HCT116 (cell line): ENCODE measurements at places on chromosomes 3 and 15.

GRCh38 chr3:128548426-128549282 is 55.7 kb upstream of the GATA2 start:
- no peak overlapping the region for H3K4me3 ChIP-seq
- H3K27me3 ChIP-seq, result no peaks in the 10 kb centered on the region
- H3K36me3 ChIP-seq, result no peaks in the 10 kb centered on the region
- H3K27ac ChIP-seq, result no peak overlapping the region
- H3K4me1 ChIP-seq, result 0 out of 2 replicates have a peak, but pooled peaks cover 3% of the 10 kb centered on the region
- no peak for DNase-seq

DNA sequence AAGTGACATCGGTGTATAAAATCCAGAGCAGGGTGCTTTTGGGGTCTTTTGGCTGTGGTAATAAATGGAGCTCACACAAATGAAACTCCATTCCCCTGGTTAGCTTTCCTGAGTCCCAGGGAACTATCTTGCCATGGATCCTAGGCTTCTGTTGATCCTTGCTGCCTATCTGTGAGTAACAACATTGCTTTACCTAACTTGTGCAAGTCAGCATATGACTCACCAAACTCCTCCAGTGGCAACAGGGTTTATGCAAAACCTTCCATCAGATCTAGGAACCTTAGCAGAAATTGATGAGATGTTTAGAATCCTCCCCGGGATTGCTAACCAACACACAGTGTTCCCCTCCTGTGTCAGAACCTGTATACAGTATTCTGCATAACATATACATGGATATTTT is 105.4 kb downstream of the SCAPER start:
- H3K4me1 ChIP-seq, result no peaks in the 10 kb centered on the region
- no peaks in the 10 kb centered on the region for H3K27me3 ChIP-seq
- H3K27ac ChIP-seq, result no peak overlapping the region
- no peaks in the 10 kb centered on the region for H3K36me3 ChIP-seq
- no peak overlapping the region for H3K4me3 ChIP-seq
- no peak for DNase-seq

GRCh38 chr3:159609625-159610024 is 379.0 kb upstream of the IL12A start:
- H3K27me3 ChIP-seq, result no peaks in the 10 kb centered on the region
- no peak overlapping the region for H3K4me3 ChIP-seq
- H3K27ac ChIP-seq, result no peak overlapping the region
- no peaks in the 10 kb centered on the region for H3K4me1 ChIP-seq

DNA sequence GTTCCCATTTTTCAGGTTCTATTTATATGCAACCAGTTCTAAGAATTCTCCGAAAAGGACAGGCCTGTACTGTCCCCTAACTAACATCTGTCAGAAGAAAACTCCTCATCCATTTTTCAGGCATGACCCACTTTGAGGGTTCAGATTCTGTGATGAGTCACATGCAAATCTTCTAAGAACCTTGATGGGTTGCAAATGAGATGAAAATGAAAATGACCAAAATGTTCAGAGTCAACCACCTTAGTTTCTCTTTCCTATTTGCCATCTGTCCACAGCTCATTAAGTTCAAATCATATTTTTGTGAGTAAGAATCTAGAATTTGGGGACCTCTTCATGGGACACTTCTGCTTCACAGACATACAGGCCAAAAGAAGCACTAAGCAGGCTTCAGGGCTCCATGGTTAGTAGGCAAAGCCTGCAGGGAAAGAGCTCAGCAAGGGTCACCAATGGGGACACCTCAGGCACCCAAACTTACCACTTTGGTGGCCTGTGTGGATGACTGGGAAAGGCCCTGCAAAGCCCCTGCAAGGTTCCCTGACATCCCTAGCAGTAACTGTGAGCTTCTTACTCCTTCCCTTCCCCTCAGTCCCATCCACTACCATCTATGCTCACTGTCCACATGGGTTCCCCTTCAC is 122.0 kb downstream of the WDR76 start:
- H3K4me1 ChIP-seq, result no peaks in the 10 kb centered on the region
- no peak overlapping the region for H3K4me3 ChIP-seq

DNA sequence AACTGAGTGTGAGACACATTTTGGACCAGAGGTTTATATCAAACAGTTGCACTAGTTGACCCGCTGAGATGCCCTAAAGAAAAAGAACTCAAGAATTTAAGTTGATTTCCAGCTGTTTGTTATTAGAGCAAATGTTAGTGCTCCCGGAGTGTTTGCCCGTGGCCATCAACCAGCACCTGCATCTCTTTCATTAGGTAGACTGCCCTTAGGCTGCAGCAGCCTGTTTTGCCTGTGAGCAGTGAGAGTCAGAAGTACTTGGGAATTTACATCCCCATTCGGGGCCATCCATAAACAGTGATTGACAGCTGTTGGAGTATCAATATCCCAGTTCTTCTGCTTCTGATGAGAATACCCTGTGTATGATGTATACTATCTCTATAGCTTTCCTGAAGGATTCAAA is 492.6 kb downstream of the RBMS3 start:
- DNase-seq, result no peak
- no peak overlapping the region for H3K4me3 ChIP-seq
- no peak overlapping the region for H3K27ac ChIP-seq
- H3K27me3 ChIP-seq, result no peaks in the 10 kb centered on the region
- no peaks in the 10 kb centered on the region for H3K36me3 ChIP-seq

GRCh38 chr15:39642011-39642640 is 61.2 kb downstream of the THBS1 start:
- no peak overlapping the region for H3K27ac ChIP-seq
- no peaks in the 10 kb centered on the region for H3K27me3 ChIP-seq
- DNase-seq, result no peak
- peaks cover 16% of the 10 kb centered on the region for H3K4me1 ChIP-seq

DNA sequence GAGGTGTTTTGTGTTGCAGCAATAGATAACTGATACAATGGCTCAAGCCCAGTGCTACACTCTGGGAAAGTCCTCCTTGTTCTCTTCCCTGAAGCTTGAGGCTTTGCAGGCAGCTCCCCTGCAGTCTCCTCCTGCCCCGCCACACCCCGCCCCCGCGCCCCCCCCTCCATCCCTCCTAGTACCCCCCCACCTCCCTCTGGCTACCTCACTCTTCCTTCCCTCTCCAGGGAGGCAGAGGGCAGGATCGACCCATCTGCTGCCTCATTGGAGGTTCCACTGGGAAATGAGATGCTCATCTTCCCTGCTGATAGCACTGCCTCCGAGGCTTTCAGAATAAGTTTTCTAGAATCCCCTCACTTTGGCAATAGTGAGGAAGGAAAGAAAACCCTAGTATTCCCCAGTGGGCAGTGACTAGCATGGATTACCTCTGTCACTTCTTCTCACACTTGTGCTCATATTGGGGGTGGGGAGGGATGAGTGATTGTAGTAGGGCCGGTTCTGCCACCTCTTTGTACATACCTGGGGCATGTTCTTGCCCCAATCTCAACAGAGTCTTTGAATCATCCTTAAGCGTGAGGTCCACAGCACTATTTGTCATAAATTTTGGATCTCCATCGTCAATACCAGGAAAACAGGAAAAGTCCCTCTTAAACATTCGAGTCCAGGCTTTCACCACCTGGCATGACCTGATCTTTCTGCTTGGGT is 16.3 kb upstream of the RAB7A start:
- no peaks in the 10 kb centered on the region for H3K4me1 ChIP-seq
- no peak overlapping the region for H3K27ac ChIP-seq
- no peak overlapping the region for H3K4me3 ChIP-seq
- no peaks in the 10 kb centered on the region for H3K36me3 ChIP-seq
- no peak for DNase-seq

GRCh38 chr3:68666429-68667136 is 265.8 kb downstream of the TAFA4 start:
- H3K27ac ChIP-seq, result no peak overlapping the region
- no peaks in the 10 kb centered on the region for H3K4me1 ChIP-seq

DNA sequence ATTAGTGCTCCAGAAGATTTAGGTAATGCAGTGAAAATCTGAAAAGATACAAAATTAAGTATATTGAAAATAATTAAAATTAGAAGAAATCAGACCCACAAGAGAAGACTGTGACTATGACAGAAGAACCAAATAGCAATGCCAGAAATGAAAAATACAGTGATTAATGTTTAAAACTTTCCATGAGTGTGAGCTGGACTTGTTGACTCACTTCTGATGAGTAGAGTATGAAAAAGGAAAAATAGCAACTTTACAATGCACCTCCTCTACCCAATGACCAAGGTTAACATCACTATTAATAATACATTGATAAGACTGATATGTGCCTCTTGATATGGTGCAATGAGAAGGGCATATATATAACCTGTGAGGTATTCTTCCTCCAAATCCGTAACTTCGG is 39.3 kb upstream of the SLC22A13 start:
- H3K36me3 ChIP-seq, result peaks cover 16% of the 10 kb centered on the region
- H3K27me3 ChIP-seq, result no peaks in the 10 kb centered on the region
- H3K4me3 ChIP-seq, result no peak overlapping the region
- H3K4me1 ChIP-seq, result no peaks in the 10 kb centered on the region

GRCh38 chr15:47876986-47877385 is 159.7 kb downstream of the SEMA6D start:
- no peaks in the 10 kb centered on the region for H3K4me1 ChIP-seq
- no peak overlapping the region for H3K27ac ChIP-seq
- no peak overlapping the region for H3K4me3 ChIP-seq
- no peaks in the 10 kb centered on the region for H3K27me3 ChIP-seq
- H3K36me3 ChIP-seq, result no peaks in the 10 kb centered on the region

- no peak overlapping the region for H3K4me3 ChIP-seq
- peaks cover 19% of the 10 kb centered on the region; the same call in 1 of the 2 replicates for H3K4me1 ChIP-seq
- no peaks in the 10 kb centered on the region for H3K27me3 ChIP-seq
- H3K36me3 ChIP-seq, result no peaks in the 10 kb centered on the region
- no peak overlapping the region for H3K27ac ChIP-seq
- no peak for DNase-seq
These were observed 2.0 kb upstream of the CEMIP start for GRCh38 chr15:80777137-80777536.

DNA sequence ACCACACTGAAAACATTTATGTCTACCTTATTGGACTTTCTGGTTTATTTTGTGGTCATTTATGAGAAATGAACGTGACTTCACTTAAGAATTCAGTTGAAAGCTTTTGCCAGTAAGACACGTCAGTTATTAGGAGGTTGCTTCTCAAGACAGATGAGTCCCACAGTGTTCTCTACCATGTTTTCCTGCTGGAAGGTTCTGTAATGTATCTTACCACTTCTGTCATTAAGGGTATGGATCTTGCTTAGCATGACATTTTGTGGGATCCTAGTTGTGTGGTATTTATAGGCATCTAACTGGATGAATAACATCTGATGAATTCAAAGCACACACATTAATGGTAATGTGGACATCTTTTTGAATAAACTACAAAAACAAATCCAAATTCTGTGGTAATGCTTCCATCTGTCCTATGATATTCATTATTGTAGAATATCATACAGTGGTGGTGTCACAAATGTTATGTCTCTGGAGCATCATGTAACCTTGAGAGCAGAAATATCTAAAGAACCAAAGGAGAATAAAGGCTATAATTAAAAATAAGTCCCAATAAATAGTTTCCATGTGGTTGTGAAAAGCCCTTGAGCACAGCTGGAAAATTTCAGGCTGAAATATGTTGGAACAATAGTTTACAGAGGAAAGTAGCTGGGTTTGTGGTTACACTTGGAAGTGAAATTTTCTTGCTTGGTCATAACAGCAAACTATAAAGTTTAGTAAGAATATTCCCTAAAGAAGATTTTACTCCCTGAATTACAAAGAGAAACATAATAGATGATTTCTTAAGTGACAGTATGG is 61.5 kb downstream of the C3orf38 start:
- no peak for DNase-seq
- H3K4me1 ChIP-seq, result no peaks in the 10 kb centered on the region
- H3K4me3 ChIP-seq, result no peak overlapping the region
- no peaks in the 10 kb centered on the region for H3K27me3 ChIP-seq

DNA sequence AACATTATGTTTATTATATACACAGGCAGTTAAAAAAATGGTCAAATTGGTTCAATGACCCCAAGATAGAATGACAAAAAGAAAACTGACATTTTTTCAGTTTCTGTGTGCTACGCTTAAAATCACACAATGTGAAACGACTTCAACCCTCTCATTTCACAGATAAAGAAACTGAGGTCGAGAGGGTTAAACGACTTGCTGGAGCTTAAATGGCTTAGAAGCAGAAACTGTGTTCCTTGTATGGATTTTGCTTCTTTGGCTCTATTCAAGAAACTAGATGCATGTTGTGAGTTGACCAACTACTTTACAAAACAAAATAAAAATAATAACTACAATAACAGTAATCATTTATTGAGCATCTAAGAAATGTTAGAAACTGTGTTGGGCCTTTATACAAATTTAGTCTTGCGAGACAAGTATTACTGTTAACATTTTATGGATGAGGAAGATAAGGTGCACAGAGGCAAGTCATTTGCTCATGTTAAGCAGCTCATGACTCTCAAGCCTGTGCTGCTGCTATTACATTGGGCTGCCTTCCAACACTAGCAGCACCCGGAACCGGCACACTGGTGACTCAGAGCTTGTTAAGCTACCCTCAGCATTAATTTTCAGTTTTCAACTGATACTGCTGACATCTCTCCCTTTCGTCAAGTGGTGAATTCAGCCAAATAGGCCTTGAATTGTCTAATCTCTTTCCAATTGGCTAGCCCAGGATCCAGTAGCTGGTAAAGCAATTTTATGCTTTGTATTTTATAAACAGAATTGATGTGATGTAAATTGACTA is 487.6 kb downstream of the NAALADL2 start:
- peaks cover 13% of the 10 kb centered on the region for H3K4me1 ChIP-seq
- H3K36me3 ChIP-seq, result no peaks in the 10 kb centered on the region
- H3K27me3 ChIP-seq, result no peaks in the 10 kb centered on the region
- H3K4me3 ChIP-seq, result no peak overlapping the region

DNA sequence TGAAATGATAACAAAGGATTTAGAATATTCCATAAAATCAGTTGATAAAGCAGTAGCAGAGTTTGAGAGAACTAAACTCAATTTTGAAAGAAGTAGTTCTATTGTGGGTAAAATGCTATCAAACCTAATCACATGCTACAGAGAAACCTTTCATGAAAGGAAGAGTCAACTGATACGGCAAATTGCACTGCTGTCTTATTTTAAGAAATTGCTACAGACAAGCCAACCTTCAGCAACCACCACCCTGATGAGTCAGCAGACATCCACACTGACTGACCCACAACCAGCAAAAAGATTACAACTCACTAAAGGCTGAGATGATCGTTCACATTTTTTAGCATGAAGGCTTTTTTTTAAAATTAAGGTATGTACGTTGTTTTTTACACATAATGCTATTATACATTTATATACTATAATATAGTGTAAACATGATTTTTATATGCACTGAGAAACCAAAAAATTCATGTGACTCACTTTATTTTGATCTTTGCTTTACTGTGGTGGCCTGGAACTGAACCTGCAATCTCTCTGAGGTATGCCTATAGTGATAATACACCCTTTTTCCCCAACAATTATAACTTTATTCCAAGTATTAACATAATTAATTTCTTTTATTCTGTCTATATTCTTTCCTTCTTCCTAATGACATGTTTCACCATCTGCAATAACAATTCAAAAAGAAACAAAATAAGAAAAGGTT is 109.9 kb downstream of the TBC1D5 start:
- H3K36me3 ChIP-seq, result no peaks in the 10 kb centered on the region
- H3K27ac ChIP-seq, result no peak overlapping the region; the same call in 1 of the 2 replicates
- H3K4me3 ChIP-seq, result no peak overlapping the region; the same call in 1 of the 2 replicates
- peaks cover 28% of the 10 kb centered on the region for H3K4me1 ChIP-seq
- peak; percentile 31 for DNase-seq
- no peaks in the 10 kb centered on the region for H3K27me3 ChIP-seq

- H3K4me3 ChIP-seq, result no peak overlapping the region
- no peaks in the 10 kb centered on the region for H3K27me3 ChIP-seq
- H3K27ac ChIP-seq, result no peak overlapping the region
- H3K36me3 ChIP-seq, result no peaks in the 10 kb centered on the region
- no peak for DNase-seq
- H3K4me1 ChIP-seq, result no peaks in the 10 kb centered on the region
These were observed 37.2 kb downstream of the PSTPIP1 start for GRCh38 chr15:77032052-77032646.

- peak; percentile 88 for DNase-seq
- peak overlapping the region; percentile 40 for H3K27ac ChIP-seq
- no peaks in the 10 kb centered on the region for H3K36me3 ChIP-seq
- H3K27me3 ChIP-seq, result no peaks in the 10 kb centered on the region
These were observed 10.5 kb downstream of the ACOX2 start for GRCh38 chr3:58526515-58526957.
